ENCODE measurements at places on chromosomes 16 and 17.

DNA sequence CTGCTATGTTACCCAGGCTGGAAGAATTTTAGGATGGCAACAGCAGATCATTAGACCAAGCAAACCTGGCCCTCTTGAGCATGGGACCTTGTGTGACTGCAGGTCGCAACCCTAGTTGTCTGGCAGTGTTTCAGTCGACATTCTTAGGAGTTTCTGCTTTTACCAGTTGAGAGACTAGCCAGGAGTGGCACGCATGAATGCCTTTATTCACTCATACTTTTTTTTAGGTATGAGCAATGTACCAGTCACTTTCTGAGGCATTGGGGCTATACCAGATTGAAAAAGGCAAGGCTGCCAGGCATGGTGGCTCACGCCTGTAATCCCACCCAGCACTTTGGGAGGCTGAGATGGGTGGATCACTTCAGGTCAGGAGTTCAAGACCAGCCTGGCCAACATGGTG is 28.2 kb upstream of the HAS3 start:
- no peak for DNase-seq

GRCh38 chr16:275041-275641 is 603 bp downstream of the RGS11 start:
- peak; percentile 11 for DNase-seq

GRCh38 chr16:74874912-74875546 is 100.4 kb upstream of the FA2H start:
- DNase-seq: no peak

DNA sequence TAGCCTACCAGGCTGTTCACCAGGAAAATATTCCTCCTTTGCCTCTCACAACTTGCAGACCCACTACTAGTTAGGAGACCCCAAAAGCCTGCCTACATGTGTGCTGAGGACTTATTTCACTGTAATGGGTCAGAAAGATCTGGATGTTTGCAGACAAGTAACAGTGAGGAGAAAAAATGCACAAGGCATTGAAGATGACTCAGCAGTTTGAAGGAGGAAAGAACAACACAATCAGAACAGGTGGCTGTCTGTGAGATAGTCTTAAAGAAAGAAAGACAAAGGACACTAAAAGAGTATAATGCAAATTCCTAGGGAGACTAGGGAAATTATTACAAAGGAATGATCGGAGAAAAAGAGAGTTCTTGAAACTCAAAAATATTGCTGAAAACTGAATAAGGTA is 69.0 kb downstream of the ANKFN1 start:
- no peak for DNase-seq

GRCh38 chr16:1277617-1278282 is 21.9 kb downstream of the TPSD1 start:
- DNase-seq: no peak

DNA sequence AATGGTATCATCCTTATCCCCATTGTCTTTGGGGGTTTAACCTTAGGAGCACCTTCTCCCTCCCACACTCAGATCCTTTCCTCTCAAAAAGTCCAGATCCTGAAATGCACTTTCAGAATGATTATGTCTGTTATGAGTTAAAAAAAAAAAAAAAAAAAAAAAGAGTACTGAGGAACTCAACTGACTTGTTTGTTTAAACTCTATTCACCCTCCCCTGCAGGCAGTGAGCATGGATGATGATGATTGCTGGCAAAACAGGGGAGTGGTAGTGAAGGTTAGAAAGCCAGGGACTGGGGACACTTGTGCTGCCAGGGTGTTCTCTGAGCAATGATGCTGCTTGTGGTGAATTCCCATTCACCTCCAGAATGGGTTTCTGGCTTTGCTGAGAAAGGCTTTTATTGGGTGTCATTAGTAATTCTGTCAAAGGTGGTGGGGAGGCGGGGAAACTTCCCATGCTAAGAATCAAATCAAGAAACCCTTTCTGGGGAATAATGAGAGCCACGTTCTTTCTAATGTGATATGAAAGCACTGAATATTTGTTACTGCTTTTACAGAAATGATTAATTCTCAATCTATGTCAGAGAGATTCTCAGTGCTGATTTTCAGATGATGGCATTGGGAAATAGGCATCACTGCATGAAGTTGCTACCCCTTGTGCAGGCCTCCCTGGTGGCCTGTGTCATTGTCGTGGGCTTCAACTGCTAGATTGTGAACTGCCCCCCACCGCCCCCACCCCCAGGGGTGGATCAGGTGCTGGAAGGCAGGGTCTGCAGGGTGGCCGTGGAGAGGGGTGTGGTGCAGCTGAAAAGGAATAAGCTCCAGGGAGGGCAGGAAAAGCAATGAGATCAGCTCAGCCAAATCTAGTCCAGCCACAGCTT is 14.1 kb downstream of the CCL4 start:
- peak; percentile 47 for DNase-seq

- no peak for DNase-seq
These were observed 3.0 kb downstream of the HIRIP3 start for GRCh38 chr16:29992344-29992967.

GRCh38 chr16:52705122-52705521 is 158.2 kb upstream of the TOX3 start:
- no peak for DNase-seq

Data from activated naive CD4-positive, alpha-beta T cell treated with Interleukin-2 at 50 U/mL for 16 hours (primary cell).